ENCODE measurements at places on chromosomes 7 and 10.

DNA sequence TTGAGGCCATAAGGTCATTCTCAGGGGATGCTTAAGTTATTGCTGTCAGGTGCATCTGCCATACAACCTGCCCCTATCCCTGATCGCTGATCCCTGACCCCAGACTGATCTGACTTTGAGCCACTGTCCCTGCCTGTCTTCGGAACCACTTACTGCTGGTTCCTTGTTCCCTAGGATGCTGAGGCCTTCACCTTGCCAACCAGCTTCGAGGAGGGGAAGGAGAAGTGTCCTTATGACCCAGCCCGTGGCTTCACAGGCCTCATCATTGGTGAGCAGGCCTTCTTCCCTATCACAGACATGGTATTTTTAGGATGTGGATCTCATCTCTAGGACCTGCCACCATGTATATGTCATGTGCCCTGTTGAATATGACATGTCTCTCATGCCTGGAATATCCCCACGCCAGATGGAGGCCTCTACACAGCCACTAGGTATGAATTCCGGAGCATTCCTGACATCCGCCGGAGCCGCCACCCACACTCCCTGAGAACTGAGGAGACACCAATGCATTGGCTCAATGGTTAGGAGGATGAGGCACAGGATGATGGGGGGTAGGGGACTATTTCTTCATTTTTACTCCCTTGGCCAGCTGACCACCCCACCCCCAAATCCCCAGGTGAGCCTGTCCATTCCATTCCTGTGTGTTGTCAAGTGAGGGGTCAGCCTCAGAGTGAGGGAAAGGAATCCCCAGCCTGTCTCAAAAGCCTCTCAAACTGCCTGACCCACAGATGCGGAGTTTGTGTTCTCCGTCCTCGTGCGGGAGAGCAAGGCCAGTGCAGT is 9.0 kb downstream of the MRPL43 start:
- DNase-seq, result no peak

GRCh38 chr10:119289227-119289920 is 82.0 kb downstream of the GRK5 start:
- DNase-seq, result no peak

DNA sequence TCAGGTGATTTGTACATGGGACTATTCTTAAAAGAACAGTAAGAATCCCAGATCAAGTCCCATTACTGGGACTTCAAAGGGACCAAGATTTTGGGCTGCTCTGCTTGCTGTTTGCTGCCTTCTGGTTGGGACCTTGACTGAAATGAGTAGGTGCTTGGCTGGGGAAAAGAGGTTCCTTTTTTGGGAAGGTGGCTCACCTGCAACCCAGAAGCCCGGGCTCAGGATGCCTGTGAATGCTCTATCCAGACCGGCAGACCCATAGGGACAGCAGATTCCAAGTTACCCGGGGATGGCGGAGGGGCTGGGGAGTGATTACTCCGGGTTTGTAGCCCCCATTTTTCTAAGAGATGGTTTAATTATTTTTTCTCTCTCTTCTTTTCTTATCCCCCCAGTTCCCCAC is 104.0 kb downstream of the CPXM2 start:
- no peak for DNase-seq

DNA sequence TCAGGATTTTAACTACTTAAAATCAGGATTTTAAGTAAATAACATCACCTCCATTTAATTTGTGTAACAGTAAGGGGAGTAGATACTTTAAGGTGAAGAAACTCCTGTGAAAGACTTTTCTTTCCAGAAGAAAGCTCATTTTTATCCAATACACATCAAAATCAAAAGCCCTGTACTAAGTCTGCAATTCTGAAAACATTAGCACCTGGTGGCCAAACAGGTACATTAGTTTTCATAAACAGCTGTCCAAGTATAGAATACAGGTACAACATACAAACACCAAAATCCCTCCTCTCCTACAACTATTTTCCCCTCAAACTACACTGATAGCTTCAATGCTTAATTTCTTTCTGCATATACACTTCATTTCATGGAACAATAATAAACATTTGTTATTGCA is 22.9 kb downstream of the FAM3C start:
- DNase-seq, result no peak

GRCh38 chr7:952548-953441 is 1.7 kb downstream of the ADAP1 start:
- DNase-seq, result no peak

DNA sequence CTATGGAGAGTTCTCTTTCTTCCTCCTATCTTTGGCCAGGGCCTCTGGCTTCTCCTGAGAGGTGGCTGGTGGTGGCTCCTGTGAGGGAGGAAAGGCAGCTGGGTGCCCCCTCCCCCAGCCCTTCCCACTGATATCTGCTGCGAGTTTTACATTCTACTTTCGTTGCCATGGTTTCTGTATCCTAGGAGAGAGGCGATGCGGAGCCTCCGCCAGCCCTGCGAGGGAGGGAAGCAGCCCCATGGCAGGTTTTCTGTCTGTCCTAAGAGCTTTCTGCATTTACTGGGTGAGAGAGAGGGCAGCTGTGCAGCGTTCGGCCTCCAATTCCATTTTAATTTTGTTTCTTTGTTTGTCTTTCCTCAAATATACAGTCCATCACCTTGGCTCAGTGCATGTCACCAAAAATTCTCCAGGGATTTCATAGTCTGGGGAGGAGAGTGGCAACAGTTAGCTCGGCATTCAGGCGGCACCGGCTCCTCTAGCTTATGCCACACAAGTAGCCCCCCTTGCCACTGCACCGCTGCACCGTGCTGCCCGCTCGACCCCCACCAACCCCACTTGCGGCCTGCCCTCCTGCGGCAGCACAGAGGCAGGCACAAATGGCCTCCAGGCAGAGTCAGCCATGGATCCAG is 20.4 kb downstream of the DNAJB12 start:
- DNase-seq, result no peak

- no peak for DNase-seq
Measured at GRCh38 chr7:82185443-82185842, 258.1 kb downstream of the CACNA2D1 start.

GRCh38 chr10:47259466-47259865 is 40.5 kb upstream of the GDF10 start:
- DNase-seq, result no peak

DNA sequence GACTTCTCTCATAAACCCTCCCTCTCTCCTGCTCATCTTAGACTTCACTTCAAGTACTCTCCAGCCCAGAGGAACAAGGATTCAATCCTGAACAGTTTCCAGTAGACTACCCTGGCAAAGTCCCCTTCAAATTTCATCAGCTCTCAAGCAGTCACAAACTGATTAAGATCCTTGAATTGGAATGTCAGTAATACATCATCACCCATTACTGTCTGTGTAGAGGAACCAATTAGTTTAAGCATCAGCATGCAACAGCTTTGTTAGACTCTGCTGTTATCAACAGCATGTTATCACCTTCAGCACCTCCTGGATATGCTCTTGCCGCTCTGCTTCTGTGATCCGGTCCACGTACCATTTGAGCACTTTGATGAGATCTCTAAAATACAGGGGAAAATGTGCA is 307.0 kb upstream of the IMMP2L start:
- DNase-seq, result no peak

DNA sequence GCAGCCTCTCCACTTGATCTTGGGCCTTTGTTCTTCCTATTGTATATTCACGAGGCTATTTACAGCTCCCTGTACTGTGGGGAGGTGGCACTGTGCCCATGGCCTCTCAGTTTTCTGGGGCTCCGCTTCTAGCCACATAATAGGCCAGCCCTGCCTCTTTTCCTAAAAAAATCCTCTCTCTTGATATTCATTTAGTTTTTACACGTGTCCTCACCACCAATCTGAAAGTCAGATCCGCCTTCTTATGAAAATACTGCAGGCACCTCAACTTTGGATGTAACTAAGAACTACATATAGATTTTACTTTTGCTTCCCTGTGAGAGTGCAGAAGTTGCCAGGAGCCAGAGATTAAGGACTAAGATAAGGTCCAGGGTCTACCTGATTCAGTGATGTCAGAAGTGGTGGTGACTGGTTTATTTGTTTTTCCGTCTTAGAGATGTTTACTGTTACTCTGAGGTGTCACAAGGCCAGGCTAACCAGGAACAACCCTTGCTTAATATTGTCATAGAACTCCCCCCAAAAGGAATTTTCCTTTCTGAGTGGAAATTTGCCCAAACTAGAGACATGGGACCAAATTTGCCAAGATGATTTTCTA is 7.8 kb downstream of the BAMBI start:
- no peak for DNase-seq

GRCh38 chr7:33979807-33980355 is 74.5 kb downstream of the BMPER start:
- no peak for DNase-seq

GRCh38 chr7:100490483-100491191 is 6.9 kb downstream of the NYAP1 start:
- peak; percentile 8 for DNase-seq

GRCh38 chr10:116121640-116122525 is 151.1 kb downstream of the GFRA1 start:
- DNase-seq, result no peak

DNA sequence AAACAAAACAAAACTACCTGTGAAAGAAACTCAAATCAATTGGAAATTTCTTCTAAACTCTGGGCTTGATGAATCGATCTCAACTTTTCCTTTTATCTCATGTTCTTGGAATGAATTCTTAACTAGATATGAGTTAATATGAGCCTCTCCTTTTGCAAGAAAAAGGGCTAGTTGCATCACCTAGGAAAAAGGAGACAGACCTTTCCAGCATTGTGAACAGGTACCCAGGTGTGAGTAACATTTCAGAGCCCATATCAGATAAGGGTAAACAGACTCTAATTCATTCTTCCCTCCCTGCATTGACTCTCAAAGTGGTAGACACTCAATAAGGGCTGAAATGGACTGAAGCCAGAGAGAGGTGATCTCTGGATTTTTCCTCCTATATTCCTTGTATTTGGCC is 103.8 kb upstream of the AGR3 start:
- no peak for DNase-seq

DNA sequence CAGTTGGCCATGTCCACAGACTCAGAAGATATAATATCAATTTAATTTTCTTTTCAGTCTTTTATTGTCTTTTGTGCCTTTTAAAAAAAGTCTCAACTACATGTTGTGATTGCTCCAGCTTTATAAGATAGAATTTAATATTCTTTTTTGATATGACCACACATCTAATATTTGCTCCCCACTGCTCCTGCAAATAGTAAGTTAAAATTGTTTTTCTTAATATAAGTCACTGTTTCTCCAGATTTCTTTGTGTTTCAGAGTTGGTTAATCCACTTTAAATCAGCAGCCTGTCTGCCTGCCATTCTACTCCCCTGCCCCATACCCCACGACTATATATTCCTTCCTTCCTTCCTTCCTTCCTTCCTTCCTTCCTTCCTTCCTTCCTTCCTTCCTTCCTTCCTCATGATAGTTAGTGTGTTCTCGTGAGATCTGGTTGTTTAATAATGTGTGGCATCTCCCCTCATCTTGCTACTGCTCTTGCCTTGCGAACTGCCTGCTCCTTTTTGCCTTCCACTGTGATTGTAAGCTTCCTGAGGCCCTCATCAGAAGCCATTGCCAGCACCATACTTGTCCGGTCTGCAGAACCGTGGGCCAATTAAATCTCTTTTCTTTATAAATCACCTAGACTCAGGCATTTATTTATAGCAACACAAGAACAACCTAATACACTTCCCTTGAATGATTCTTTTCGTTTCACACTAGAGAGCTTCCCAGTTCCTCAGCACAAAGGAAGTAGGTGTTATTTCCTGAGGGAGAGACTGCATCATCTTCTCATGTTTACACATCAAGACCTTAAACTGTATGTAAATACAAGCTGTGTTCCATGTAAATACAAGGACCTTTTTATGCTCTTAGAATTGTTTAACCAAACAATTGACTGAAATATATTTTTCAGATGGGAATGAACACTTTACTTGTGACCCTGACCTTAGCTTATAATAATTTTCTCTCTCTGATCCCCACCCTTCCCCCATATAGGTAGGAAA is 24.5 kb downstream of the TAS2R16 start:
- DNase-seq, result no peak

GRCh38 chr10:23528419-23528818 is 89.5 kb downstream of the OTUD1 start:
- DNase-seq, result no peak

- no peak for DNase-seq
Measured at GRCh38 chr10:44042075-44042770, 342.7 kb downstream of the CXCL12 start.

DNA sequence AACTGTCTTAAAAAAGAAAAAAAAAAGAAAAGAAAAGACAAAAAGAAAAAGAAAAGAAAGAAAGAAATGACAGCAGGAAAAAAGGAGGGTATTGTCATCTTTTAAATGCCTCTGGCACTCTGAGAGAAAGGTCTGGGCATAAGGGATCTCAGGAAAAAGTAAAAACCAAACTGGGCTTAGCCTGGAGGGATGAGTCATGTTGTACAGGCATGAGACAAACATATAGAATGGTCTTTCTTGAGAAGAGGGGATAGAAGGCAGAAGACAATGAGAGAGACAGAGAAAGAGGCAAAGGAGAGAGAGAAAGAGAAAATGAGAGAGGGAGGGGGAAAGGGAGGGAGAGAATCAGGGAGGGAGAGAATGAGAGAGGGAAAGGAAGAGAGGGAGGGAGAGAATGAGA is 32.3 kb upstream of the KCNMA1 start:
- no peak for DNase-seq

DNA sequence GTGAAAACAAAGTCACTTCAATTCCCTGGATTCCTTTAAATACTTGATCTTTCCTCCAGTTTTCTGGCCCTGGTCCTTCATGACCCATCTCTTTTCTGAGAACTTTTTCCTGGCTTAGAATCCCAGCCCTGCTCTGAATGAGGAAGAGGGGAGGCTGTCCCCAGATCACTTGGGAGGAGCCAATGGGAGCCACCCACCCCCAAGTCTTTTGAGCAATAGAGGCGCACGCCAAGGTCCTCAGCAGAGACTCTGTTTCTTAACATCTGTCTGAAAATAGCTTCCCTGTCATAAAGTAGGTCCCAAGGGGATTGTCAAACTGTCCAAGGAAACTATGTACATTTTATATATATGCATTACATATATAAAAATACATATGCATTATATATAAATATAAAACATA is 126.8 kb downstream of the ADRA2A start:
- DNase-seq, result no peak

GRCh38 chr10:122484276-122485060 is 23.1 kb downstream of the HTRA1 start:
- DNase-seq, result no peak

- no peak for DNase-seq
Measured at GRCh38 chr7:112361154-112361553, 89.1 kb upstream of the IFRD1 start.

DNA sequence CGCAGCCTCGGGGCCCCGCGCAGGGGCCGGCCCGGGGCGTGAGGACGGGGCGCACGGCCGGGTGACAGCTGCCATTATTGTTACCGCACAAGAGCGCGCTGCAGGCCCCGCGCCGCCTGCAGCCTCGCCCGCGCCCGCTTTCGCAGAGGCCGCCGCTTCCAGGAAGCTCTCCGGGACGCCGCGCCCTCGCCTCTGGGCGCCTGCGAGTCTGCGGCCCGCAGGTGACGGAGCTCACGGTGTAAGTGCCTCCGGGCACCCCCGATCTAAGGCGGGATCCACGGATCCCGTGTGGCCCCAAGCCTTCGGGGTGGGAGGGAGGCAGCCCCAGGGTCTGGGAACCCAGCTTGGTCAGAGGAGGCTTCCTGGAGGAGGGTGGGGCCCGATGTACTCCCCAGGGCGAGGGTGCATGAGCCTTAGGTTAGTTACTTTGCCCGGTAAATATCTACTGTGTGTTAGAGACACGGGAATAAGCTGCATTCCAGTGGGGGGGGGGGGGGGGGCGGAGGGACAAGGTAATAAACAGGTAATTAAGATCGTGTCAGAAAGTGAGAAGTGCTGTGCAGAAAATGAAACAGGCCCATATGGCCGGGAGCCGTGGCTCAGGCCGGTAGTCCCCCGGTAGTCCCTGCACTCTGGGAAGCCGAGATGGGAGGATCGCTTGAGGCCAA is 638 bp downstream of the IQCE start:
- peak; percentile 41 for DNase-seq

Measured in K562 (cell line).